ENCODE measurements at places on chromosomes 4 and X. TPM values are rescaled to one million over a fixed set of nuclear protein-coding genes. Genes with fewer than 3 reads are reported as not detected.

DNA sequence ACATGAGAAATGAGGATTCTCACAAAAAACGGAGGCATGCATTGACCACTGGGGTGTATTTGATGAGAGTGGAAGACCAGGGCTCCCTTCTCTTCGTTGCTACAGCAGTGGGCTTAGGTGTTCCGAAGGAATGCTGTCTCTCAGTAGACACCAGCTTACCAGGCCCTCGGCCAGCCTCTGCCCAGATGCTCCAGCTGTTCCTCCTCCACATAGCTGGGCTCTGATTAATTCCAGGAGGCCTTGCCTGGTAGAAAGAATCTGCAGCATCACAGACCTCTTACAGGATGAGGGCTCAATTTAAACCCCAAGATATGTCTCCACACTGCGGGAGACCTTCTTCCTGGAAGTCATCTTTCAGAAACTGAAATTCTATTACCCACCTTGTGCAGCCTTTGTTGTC is 346.6 kb upstream of the TENM3 start:
- DNase-seq = no peak

DNA sequence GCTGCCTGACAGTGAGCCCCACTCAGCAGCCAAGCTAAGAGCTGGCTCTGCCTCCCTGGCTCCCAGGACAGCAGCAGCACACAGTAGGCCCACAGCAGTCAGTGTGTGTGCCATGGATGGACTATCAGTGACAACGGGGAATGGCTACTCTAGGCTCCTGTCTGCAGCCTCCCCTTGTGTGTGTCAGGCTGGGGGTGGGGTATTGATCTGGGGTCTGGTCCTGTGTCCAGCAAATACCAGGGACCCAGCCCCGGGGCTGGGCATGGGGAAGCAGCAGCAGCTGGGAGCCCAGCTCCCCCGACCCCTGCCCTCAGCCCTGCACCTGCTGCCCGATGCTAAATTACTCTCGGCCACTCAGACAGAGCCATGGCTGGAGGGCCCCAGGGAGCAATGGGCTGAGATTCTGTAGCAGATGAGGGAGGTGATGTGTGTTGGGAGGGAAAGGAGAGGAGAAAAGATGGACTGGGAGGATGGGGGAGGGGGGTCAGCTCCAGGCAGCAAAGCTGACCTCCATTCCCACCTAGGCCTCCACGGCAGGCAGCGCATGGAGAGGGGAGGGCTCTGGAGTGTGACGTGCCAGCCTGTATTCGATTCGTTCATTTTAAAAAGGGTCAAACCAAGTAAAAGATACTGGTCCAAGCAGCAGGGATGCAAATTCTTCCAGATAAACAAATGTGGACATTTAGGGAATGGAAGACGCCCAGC is 61.3 kb upstream of the CRMP1 start:
- DNase-seq = no peak

DNA sequence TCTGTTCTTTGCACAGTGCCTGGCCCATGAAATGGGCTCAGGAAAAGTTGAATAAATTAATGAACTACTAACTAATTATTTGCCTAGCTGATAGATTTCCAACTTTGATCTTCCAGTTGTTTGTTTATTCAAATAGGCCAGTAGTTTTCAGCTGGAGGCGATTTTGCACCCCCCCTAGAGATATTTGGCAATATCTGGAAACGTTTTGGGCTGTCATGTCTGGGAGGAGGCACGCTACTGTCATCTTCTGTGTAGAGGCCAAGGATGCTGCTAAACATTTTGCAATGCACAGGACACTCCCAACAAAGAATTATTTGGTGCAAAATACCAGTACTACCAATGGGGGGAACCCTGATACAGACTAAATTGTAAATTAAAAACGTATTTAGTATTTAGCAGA is 81.9 kb downstream of the VCX2 start:
- DNase-seq = no peak

DNA sequence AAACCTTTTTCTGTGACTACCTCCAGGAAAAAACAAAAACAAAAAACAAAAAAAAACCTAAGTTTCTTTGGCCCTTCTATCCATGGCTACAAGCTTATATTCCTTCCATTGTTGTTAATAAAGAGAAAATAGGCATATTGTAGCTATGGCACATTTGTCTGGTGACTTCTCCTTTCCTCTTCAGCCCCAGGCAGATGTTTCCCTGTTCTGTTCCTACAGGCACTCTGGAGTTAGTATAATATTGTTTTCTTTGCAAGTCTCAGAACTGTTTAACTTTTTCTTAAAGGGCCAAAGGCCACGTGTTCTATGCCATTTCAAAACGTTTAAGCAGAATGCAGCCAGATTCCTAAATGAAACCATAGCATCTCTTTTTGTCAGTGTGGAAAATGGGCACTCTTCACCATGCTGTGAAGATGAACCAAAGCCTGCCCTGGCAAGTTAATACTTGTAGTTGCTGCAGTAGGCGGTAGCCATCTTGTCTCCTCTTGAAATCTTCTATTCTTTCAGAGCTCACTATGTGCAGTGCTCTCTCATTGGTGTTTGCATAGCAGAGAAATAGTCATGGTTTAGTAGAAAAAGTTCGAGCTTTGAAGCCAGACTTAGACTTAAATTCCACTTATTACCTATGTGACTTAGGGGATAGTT is 44.8 kb upstream of the MTMR1 start:
- no peak for DNase-seq

DNA sequence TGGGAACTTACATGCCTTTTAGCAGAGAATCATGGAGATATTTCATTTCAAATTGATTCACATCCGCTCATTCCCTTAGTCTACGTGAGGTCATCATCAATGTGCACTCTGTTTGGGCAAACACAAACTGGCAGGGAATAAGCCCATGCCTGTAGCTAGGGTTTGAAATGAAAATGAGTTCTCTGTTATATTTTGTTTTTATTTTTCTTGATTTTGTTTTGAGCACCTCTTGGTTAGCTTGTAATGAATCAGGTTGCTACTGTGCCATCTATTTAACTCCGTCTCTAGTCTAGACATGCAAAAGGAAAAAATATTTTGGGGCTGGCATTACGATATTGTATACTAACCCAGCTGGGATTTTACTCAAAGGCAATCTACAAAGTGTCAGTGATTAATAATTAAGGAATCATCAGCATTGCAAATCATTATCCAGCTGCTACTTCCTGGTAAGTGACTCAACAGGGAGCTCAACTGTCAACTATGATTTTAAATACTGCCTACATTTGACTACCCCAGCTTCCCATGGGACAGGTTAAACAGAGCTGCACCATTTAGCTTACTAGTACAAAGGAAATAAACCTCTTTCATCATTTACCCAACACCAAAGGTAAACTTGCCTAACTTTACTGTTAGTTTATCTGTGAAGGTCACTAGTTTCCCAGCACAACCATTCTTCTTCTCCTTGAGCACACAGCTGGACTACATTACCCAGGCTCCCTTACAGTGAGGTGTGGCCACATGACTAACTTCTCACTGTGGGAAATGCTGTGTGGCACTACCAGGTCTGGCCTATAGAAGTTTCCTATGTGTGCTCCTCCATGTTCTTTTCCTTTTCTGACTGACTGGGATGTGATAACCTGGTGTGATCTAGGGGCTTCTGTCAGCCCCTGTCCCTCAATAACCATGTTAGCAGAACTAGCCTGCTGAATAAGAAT is 21.2 kb upstream of the TRPC5OS start:
- DNase-seq = no peak

GRCh38 chr4:15717657-15718416 is 15.0 kb downstream of the BST1 start:
- no peak for DNase-seq

GRCh38 chr4:119271361-119272085 is 50.4 kb downstream of the FABP2 start:
- no peak for DNase-seq

Gene GPR78
- 0.13 TPM for total RNA-seq

Gene HGFAC
- not detected for total RNA-seq

Gene AFF2
- total RNA-seq = 0.13 TPM

Gene FAM9C
- total RNA-seq = not detected
